Common myeloid progenitor, CD34-positive (primary cell): ENCODE measurements at places on chromosomes 3 and 15.

DNA sequence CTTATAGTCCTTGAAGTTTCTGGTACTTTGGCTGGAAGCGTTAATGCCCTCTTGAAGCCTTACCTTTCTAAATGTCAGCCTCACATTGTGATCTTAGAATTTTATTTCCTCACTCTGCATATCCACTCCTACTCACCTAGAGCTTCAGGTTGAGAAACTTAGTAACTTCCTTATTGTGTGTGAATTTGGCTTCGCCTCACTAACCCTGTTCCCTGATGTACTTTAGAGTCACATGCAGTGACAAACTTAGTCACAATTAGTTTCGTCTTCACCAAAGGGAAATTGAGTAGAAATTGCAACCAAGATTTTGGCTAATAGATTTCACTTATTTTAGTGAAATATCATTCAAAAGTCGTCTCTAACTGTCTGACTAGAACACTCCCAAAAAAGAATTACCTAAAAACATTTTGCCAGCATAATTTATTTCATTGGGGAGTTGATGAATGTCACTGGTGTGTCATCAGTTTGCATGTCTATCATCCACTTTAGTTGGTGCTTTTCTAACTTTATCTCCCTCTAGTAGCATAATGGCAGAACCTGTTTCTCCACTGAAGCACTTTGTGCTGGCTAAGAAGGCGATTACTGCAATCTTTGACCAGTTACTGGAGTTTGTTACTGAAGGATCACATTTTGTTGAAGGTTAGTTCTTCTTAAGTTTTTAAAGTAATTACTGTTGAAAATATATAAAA lies 960 bp downstream of the MFN1 start:
- no peak for DNase-seq

DNA sequence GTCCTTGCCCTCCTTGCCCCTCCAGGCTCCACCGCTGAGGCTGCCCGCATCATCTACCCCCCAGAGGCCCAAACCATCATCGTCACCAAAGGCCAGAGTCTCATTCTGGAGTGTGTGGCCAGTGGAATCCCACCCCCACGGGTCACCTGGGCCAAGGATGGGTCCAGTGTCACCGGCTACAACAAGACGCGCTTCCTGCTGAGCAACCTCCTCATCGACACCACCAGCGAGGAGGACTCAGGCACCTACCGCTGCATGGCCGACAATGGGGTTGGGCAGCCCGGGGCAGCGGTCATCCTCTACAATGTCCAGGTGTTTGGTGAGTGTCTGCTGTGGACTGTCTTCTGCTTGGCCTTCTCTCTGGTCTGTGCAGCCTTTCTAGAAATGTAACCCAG lies 61.0 kb downstream of the BOC start:
- DNase-seq, result no peak

DNA sequence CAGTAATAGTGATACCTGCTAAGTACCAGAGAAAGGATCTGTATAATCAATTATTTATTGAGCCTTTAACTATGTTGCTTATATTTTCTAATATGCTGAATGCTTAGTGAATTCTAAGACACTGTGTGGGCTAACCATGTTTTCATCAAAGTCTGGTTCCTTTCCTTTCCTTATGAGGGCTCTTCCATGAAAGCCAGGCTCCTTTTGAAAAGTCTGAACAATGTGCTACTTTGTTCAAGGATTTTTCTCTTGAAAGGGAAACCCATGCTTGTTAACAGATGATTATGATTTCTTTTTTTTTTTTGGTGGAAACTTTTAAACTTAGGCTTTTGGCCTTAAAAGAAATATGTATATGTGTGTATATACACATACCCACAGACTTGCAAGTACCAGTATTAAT lies 17.0 kb downstream of the YEATS2 start:
- no peak for DNase-seq

GRCh38 chr3:11662392-11662990 lies 18.8 kb upstream of the VGLL4 start:
- DNase-seq, result no peak

DNA sequence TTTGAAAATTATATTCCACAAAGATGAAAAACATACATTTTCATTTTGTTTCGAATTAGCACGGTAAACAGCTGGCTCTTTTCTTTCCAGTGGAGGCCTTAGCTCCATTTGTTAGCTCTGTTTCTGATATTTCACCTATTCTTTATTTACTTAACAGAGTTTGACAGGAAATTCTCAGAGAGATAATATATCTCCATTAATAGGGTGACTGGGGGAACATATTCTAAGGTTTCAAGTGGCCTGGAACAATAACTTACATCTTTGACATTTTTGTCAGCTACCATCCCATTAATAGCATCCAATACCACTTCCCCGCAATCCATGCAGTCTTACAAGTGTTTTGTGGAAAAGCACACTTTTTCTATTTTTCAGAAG lies 577.6 kb upstream of the MDFIC2 start:
- DNase-seq, result no peak

DNA sequence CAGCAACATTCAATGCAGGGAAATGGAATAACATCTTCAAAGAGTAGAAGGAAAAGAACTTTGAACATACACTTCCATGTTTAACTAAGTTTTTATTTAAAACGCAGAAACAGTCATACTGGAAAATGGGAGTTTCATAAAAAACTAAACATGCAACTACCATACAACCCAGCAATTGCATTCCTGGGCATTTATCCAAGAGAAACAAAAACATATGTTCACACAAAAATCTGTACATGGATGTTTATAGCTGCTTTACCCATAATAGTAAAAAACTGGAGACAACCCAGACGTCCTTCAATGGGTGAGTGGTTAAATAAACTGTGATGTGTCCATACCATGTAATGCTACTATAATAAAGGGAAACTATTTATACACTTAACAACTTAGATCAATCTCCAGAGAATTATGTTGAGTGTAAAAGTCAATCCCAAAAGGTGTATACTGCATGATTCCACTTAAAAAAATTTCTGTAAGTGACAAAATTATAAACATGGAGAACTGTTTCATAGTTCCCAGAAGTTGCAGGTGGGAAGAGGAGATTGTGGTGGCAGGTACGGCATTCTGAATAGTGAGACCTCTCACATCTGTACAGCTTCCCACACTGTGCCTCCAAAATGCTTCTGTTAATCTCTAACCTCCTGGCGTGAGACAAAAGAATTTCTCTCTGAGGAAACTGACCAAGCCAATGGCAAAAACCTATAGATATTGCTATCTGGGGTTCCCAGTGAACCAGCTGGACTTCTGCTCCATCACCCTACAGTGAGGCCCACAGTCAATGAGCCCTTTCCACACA lies 23.1 kb downstream of the ISG20 start:
- no peak for DNase-seq

- no peak for DNase-seq
These were observed 4.6 kb downstream of the CFAP100 start for GRCh38 chr3:126399351-126399735.

DNA sequence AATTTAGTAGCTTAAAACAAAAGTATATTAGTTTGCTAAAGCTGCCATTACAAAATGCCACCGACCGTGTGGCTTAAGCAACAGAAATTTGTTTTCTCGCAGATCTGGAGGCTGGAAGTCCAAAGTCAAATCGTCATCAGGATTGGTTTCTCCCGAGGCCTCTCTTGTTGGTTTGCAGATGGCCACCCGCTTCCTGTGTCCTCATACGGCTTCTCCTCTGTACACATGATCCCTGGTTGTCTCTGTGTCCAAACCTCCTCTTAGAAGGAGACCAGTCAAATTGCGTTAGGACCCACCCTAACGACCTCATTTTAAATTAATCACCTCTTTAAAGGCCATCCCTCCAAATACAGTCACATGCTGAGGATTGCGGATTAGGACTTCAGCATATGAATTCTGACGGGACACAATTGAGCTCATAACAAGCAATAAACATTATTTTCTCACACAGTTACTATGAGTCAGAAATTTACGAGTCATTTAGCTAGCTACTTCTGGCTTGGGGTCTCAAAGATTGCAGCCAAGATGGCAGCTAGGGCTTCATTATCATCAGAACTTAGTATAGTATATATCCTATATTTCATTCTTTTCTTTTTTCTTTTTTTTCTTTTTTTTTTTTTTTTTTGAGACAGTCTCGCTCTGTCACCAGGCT lies 58.4 kb downstream of the RPL39L start:
- DNase-seq, result no peak

DNA sequence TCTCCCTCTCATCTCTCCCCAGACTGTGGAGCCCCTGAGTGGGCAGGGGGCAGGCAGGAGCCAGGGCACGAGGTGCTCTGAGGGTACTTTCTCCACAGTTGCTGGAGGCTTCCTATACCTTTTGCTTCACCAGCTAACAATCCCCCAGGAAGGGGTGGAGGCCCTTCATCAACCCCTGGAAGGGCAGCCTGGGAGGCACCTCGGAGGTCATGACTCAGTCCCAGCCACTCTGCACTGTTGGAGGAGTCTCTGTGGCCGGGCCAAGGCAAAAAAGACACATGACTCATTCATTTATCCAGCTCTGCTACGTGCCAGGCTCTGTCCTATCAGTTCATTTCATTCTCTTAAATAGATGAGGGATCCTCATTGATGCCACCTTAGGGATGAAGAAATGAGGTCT lies 15.6 kb upstream of the KY start:
- DNase-seq, result no peak

DNA sequence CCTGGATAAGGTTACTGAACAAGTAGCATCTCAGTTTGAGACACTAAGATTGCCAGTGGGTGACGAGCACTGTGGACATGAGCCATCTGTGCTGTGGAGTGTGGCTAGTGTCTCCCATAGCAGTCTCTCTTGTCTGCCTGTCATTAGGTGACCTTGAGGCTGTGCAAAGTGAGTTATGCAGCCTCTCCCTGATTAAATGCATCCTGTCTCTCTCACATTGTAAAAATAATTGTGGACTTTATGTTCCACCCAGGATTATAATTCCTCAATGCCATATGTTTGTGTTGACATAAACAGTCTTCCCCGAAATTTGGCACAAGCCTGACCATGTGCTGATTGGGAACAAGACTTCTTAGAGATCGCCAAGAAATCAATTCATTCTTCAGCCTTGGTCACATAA lies 168.9 kb downstream of the MYRIP start:
- DNase-seq, result no peak

DNA sequence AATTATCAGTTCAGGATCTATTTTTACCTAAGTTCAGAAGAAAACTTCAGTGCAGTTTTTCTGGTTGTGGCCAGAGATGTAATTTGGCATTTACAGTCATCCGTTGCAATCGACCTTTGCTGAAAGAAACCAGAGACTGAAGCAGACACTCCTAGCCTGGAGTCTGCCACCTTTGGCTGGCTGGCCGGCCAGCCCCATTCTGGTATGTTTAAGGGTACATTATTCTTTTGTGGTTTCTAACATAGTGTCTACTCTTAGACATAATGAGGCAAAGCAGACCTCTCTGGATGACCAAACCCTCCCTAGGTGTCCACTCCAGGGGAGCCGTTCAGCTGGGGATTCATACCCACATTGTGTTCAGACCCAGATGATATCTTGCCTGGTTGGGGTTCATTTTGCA lies 275.9 kb upstream of the TPM1 start:
- DNase-seq, result no peak

DNA sequence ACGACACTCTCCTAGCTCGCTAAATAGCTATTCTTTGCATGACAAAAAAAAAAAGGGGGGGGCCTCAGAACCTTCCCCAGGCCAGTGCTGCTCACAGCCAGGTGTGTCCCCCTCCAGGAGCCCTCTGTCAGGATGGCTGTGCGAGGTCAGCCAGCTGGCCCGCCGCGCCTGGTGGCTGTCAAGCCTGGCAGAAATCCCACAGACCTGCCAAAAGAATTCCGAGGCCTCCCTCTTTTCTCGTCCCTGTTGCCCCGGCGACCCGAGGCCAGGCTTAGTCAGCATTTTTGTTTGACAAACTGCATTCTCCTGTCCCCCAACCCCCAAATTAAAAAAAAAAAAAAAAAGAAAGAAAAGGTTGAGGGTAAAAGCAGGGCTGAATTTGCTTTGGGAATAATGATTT lies 61.9 kb downstream of the TM4SF4 start:
- DNase-seq, result no peak

- no peak for DNase-seq
These were observed 23.1 kb upstream of the CFAP161 start for GRCh38 chr15:81111018-81111417.

GRCh38 chr15:46768287-46768686 lies 949.0 kb upstream of the SEMA6D start:
- DNase-seq, result no peak

GRCh38 chr3:139109271-139109670 lies 64.6 kb upstream of the PRR23C start:
- DNase-seq, result no peak
